Caco-2 (cell line): ENCODE measurements at places on chromosomes 11 and 22. TPM values are rescaled to one million over a fixed set of nuclear protein-coding genes. Genes with fewer than 3 reads are reported as not detected.

The CLDN5 gene
- total RNA-seq: not detected in 2 replicates

GRCh38 chr11:110339456-110340250, 43.2 kb upstream of the RDX start:
- H3K4me3 ChIP-seq: no peak overlapping the region
- H3K27me3 ChIP-seq: no peaks in the 10 kb centered on the region
- peak overlapping the region; percentile 95 for H3K27ac ChIP-seq
- no peaks in the 10 kb centered on the region for H3K36me3 ChIP-seq

- H3K27ac ChIP-seq: peak overlapping the region; percentile 68
Observed at GRCh38 chr11:65917434-65918210, 1.2 kb downstream of the C11orf68 start.

The FAM180B gene
- not detected in 2 replicates for total RNA-seq
